ENCODE measurements at places on chromosomes 11 and 22. TPM values are rescaled to one million over a fixed set of nuclear protein-coding genes. Genes with fewer than 3 reads are reported as not detected.

- no peak for ATAC-seq
Observed at GRCh38 chr22:42364604-42365110, 67.5 kb downstream of the NFAM1 start.

DNA sequence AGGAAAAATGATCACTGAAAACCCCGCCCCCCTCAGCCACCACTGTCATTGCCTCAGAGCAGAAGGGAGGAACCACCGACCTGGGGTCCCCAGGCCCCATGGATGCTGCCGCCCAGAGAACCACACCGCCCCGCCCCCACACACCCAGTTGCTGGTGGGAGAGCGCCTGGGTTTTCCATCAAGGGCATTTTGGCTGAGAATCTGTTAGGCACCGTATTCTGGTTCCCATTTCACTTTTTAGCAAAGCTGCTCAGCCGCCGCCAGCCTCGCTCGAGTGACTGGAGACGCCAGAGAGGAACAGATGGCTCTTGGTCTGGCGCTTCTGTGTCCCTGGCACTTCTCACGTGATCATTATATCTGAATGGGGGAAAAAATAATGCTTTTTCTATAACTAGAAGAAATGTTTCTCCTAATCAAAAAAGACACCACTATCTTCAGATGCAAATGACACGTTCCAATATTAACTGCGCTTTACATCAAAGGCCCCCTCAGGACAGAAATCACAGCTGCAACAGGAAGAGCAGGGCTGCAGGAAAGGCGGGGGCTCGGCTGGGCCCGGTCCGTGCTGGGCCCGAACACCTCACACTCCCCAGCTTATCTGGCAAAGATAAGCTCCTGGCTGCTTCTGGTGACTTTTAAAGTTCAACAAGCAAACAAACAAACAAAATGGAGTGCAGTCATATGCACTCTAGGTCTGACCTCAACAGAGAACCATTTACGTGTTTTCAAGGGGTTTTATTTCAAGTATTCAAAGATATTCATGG lies 149.8 kb downstream of the MPPED1 start:
- ATAC-seq: no peak

DNA sequence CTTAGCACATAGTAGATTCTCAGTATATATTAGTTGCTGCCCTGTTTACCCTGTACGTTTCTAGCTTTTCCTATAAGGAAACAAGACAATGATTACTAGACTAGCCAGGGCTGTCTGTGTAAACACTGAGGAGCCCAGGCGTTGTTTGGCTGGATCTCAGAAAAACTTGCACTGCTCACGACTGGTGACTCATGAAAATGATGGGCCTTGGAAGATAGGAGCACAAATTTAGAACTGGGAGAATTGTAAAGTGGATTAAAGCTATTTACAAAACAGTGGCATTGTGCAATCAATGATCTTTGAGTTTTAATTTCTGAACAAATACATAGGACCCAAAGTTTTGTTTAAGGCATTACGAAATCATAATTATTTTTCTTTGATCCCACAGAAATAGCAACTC lies 276.9 kb downstream of the FAM76B start:
- no peak for ATAC-seq

GRCh38 chr11:75445315-75445953 lies 12.4 kb upstream of the KLHL35 start:
- ATAC-seq: peak; percentile 86

DNA sequence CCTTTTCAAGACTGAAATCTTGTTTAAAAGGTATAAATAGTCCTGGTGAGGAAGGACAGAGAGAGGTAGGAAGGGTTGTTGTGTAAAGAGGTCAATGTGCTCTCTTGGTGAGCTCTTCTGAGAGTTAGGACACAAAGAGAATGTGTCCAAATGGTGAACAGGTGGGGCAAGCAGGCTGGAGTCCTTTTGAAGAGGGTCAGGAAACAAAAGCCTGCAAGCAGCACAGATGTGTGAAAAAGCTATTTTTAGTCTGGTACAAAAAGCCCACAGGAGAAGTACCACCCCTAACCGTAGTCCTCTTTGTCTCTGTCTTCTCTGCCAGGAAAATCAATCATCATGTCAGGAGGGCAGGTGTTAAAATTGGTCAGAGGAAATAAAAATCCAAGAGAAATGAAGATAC lies 54.4 kb upstream of the SYN3 start:
- no peak for ATAC-seq

GRCh38 chr11:71988050-71988449 lies 10.7 kb upstream of the IL18BP start:
- ATAC-seq: no peak

- ATAC-seq: no peak
Observed at GRCh38 chr22:33780531-33781136, 139.6 kb downstream of the LARGE1 start.

DNA sequence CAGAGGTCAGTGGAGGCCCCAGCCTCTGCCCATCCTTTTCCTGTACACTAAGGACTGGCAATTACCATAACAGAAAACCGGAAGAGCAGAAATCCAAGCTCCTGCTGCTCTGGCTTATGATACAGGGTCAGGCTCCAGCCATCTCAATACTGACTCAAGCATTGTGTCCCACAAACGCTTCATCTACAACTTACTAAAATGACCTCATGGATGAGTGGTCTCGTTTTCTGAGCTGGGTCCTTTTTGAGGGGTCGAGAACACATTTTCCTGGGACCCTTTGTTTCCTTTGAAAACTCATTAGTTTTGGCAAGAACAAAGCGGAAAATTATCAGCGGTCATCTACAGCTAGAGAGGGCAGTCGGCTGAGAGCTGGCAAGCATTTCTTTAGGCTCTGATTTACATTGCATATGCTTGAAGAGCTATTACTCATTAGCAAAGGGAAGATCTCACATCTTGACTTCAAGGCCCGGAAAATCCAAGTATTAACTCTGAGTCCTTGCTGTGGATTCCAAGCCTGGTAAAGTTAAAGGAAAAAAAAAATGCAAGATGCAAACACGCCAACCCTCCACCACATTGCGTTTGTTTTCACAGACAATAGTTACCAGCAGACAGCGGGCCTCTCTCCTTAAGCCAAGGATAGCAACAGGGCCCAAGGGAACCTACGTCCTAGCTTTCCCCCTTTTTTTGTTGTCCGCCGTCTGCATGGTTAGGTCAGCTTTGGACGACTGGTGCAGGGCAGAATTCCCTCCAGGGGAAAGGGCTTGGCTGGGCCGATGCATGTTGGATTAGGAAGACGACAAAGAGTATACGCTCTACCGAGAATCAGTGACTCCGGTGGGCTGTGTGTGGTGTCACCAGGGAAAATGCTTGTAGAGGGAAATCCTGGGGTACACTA lies 1.8 kb downstream of the TESMIN start:
- no peak for ATAC-seq

GRCh38 chr11:104332110-104332509 lies 168.2 kb upstream of the PDGFD start:
- no peak for ATAC-seq

DNA sequence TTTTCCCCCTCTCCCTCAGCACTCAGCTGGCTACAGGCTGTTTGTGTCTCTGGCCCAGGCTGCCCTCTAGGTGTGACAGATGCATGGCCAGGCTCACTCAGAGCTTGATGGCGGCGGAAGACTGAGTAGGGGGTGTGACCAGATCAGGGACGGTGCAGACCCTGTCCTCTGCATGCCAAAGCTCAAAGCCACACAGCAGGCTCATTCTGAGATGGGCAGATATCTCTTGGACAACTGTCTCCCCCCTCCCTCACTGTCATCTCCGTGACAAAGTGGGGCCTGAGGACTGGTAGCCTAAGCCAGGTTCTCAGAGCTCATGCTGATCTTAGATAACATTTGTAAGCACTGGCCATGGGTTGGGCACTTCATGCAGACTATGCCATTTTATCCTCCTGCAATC lies 231.3 kb downstream of the DSCAML1 start:
- ATAC-seq: no peak

- ATAC-seq: no peak
Observed at GRCh38 chr22:43440556-43440955, 28.7 kb downstream of the MPPED1 start.

GRCh38 chr11:66595245-66595904 lies 2.4 kb downstream of the CCS start:
- no peak for ATAC-seq

DNA sequence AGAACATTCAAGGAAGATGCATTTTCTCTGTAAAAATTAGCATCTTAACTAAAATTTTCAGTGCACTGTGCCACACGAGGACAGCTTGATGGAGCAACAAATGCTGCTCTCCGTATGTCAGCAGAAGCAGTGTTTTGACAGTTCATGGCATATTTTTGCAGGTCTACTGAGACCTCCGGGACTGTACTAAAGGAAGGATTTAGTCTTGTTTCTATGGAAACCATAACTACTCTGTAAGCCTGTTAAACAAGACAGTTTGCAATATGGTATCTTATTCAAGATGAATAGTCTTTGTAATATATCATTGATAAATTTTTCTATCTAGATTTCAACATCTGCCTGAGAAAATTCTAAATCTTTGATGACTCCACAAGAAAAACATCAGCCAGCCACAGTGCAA lies 184.0 kb upstream of the GUCY1A2 start:
- no peak for ATAC-seq

GRCh38 chr22:41550952-41551491 lies 6.8 kb upstream of the POLR3H start:
- no peak for ATAC-seq

- ATAC-seq: no peak
Observed at GRCh38 chr11:76673176-76674142, 2.9 kb upstream of the LRRC32 start.

DNA sequence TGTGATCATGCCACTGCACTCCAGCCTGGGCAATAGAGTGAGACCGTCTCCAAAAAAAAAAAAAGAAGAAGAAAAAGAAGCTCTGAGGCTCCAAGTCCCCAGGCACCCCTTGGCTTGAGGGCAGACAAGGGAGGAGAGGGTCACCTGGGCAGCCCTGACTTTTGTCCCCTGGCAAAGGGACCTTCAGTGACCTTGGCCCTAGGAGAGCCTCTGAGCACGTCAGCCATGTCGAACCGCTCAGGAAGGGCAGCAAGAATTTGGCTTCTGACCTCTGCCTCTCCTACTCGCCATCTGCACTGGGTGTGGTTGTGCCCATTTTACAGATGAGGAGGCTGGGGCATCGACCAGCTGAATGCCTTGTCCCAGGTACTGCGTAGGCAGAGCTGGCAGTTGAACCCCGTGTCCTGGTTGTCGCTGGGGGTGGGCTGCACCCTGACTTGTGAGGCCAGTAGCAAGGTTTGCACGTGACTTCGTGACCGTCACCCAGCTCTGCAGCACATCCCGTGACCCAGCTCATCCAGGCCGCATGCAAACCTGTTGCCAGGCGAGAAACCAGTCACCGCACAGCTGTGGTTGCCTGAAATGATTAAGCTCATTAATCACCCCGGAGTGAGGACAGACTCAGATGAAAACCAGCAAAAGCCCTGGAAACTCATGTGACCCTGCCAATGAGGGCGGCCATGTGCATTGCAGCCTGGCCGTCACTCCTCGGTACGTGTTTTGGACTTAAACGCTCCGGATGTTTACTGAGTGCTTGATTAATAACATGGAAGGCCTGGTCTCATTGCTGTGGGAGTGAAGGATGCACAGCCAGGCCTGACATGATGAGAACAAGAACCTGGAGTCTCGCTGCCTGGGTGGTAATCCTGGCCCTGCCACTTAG lies 47.7 kb upstream of the PPP6R3 start:
- peak; percentile 92 for ATAC-seq

DNA sequence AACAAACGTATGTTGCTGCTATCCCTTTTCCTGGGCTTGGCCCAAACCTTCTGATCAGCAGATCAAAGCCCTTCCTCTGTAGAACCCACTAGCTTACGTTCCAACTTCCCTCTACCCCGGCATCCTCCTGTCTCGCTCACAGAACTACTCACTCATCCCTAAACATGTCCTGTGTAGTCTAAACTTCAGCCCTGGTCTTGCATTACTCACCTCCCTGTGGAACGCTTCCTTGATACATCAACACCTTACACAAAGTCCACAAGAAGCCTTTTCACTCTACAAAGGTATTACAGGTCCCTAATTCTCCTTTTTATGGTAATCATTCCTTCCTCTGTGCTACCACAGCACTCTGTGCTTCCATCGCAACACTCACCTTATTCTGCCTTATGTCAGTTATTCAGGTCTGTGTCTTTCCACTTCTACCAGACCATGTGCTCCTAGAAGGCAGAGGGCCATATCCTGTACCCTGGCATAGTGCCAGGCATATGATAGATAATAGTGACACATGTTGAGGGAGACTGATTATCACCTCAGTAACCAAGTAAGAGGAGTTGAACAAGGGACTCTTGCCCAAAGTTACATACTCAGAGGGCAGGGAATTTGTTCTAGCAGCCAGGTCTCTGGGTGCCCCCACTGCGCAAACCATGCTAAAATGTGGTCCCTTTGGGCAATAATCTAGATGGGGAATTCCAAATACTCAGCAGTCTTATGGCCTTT lies 41.6 kb downstream of the USP35 start:
- ATAC-seq: no peak

- no peak for ATAC-seq
Observed at GRCh38 chr22:49993649-49994360, 18.8 kb downstream of the IL17REL start.

DNA sequence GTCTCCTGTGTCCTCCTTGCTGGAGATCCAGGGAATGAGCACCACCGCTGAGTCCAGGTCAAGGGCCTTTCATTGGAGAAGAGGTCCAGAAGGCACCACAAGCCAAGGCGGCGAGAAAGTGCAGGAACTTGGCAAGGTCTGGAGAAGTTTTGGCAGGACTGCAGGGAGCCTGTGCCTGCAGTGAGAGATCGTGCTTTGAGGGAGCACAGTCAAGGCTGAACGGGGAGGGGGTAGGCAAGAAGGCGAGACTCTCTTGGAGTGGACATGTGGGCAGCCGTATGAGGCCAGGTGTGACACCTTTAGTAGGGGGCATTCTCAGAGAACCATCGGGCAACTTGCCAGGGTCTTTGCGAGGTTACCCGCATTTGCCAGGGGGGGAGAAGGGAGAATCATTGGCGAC lies 30.5 kb downstream of the LRRC10B start:
- no peak for ATAC-seq

DNA sequence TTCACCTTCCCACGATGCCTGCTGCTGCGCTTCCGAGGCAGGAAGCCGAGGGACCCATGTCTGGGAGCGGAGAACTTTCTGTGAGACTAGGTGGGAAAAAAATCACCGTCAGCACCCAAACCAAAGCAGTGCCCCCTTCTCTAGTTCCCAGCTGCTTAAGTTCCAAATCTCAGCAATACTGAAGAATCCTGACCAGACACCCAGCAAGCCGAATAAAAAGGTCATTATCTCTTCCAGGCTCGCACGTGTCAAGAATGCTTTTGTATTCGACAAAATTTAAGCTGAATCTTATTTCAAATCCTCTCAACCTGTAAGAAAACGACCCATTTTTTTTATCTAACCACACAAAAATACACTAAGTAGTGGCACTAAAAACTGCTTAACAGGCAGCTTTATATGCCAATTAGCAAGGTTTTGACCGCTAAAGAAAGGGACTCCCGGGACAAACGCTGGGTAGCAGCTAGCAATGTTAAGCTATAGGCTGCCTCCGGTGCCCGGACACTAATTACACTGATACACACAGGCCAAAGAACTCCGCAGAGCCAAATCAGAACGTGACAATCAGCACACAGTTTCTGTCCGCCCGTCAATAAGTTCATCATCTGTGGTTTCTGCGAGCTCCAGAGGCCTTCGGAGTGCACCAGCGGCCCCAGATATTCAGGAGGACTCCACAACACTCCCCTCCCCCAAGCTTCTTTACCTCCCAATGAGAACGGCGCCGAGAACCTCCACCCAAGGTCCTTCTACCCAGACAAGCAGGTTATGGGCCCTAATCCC lies 728 bp downstream of the RPL3 start:
- ATAC-seq: peak; percentile 12

ART5 gene
- not detected for total RNA-seq

FADS1 gene
- total RNA-seq: 22.9 TPM

BIRC3 gene
- total RNA-seq: 124 TPM

CHEK1 gene
- 96.0 TPM for total RNA-seq

HOATZ gene
- total RNA-seq: not detected

MLC1 gene
- 0.13 TPM for total RNA-seq

LRRC74B gene
- not detected for total RNA-seq

KRTAP5-7 gene
- total RNA-seq: not detected

CCDC73 gene
- total RNA-seq: not detected

OR52I2 gene
- total RNA-seq: not detected
